ENCODE measurements at places on chromosomes 4 and X.

DNA sequence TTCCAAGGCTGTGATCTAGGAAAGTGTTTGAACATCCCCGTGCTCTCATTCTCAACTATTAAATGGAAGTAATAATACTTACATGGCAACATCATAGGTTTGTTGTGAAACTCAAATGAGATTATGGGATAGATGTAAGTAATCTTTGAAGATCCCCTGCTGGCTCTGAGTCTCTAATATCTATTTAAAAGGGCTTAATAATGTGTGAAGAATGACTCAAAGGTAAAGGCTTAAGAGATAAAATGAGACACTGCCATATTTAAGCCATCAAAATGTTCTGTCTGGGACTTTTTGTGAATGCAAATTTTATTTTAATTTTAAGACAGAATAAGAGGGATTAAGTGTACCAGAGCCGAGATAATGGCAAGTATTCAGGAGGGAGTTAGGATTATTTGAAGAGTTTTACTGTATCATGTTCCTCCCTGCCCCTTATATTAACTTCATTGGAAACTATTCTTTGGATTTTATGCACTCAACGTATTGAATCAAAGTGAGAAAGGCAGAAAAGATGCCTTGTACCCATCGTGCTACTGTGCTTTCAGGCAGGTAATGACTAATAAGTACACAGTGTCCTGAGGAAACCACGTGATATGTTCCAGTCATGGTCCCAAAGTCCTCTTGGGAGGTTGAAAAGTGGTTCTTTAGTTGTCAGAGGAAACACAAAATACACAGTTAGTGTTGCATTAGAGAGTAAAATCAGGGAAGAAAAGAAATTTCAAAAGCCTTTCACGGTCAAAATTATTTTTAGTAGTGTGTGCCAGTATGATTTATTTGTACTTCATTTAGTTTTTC is 192.4 kb downstream of the RBM46 start:
- H3K27ac ChIP-seq = no peak overlapping the region
- DNase-seq = no peak
- H3K4me3 ChIP-seq = no peak overlapping the region
- H3K36me3 ChIP-seq = no peaks in the 10 kb centered on the region

DNA sequence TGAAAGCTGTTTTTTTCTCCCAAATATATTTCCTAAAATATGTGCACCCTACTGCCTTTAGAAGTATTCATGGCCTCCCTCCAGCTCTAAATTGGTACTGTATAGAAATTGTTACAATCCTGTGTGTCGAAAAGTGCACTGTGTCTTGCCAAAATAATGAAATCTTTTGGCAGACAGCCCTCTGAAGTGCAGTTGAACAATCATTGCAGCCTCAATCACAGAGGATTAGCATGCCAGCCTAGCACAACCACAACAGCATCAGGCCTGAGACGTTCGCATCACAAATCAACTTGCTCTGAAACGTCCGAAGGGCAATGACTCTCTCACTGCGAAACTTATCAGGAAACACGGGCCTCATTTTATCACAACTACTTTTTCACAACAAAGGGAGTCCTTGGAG is 99.0 kb downstream of the ANOS1 start:
- peak overlapping the region; percentile 86 for H3K27ac ChIP-seq
- no peaks in the 10 kb centered on the region for H3K27me3 ChIP-seq
- peak overlapping the region; percentile 16 for H3K4me3 ChIP-seq

GRCh38 chr4:41989994-41990364 is 351 bp upstream of the SLC30A9 start:
- no peak for DNase-seq
- H3K27me3 ChIP-seq = no peaks in the 10 kb centered on the region
- H3K36me3 ChIP-seq = no peaks in the 10 kb centered on the region
- H3K4me3 ChIP-seq = peak overlapping the region; percentile 99
- H3K27ac ChIP-seq = peak overlapping the region; percentile 99

- no peaks in the 10 kb centered on the region for H3K36me3 ChIP-seq
- H3K27ac ChIP-seq = no peak overlapping the region
- DNase-seq = peak; percentile 19
- peak overlapping the region; percentile 88 for H3K4me3 ChIP-seq
- no peaks in the 10 kb centered on the region for H3K27me3 ChIP-seq
Measured at GRCh38 chrX:48676893-48677270, 6.7 kb upstream of the WAS start.

DNA sequence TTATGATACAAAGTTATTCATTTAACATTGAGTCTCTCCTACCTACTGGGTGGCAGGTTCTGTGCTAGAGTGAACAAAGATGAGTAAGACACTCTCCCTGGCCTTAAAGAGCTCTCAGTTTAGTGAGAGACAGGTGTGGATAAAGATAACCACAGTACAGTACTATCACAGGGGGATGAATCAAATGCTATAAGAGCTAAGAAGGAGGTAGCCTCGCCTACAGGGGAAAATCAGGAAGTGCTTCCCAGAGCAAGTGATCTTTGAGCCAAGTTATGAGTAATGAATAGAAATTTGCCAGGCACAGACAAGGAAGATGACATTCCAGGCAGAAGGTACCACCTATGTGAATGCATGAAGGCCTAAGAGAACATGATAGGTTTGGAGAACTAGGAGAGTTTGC is 3.4 kb upstream of the IGBP1 start:
- no peak overlapping the region for H3K4me3 ChIP-seq
- peaks cover 38% of the 10 kb centered on the region for H3K4me1 ChIP-seq
- peaks cover 2% of the 10 kb centered on the region for H3K36me3 ChIP-seq
- no peaks in the 10 kb centered on the region for H3K27me3 ChIP-seq

- H3K4me1 ChIP-seq = peaks cover 20% of the 10 kb centered on the region
- H3K4me3 ChIP-seq = no peak overlapping the region
- DNase-seq = no peak
- H3K36me3 ChIP-seq = no peaks in the 10 kb centered on the region
Measured at GRCh38 chr4:85427123-85427522, 47.8 kb upstream of the ARHGAP24 start.

- peak overlapping the region; percentile 39 for H3K27ac ChIP-seq
- no peaks in the 10 kb centered on the region for H3K27me3 ChIP-seq
- H3K4me3 ChIP-seq = no peak overlapping the region
- H3K36me3 ChIP-seq = peaks cover 3% of the 10 kb centered on the region
Measured at GRCh38 chr4:153573881-153574802, 108.0 kb downstream of the TMEM131L start.

DNA sequence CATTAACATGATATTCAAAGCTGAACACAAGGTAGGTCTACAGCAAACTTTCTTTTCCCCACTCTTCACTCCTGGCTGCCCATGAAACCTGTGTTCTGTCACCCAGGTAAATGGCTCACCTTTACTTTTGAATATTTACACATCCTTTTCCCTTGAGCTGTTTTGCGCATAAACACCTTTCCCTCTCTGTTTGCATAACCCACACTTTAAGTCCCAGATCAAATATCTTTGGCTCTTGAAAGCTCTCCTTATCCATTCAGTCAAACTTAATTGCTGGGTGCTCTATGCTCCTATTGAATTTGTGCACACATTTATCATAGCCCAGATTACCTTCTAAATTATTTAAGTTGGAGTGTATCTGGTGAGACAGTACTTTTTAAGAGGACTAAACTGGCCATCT is 51.7 kb upstream of the ATP8A1 start:
- peak overlapping the region; percentile 26 for H3K27ac ChIP-seq
- H3K4me3 ChIP-seq = no peak overlapping the region
- no peaks in the 10 kb centered on the region for H3K36me3 ChIP-seq
- H3K4me1 ChIP-seq = peaks cover 24% of the 10 kb centered on the region
- DNase-seq = no peak

GRCh38 chrX:74421036-74421739 is at the start of gene SLC16A2:
SLC16A2 (plus strand) TSS chrX:74421493; CDS start chrX:74421638, 145 bp downstream.
- peak within 1 kb of the TSS; percentile 81 for H3K4me3 ChIP-seq
- peak within 1 kb of the TSS; percentile 38 for H3K27ac ChIP-seq
- peaks cover 28% of the 10 kb centered on the region for H3K4me1 ChIP-seq
- no peaks in the 10 kb centered on the region for H3K27me3 ChIP-seq
- DNase-seq = peak; percentile 60
- no peaks in the 10 kb centered on the region for H3K36me3 ChIP-seq

- peaks cover 44% of the 10 kb centered on the region for H3K36me3 ChIP-seq
- no peaks in the 10 kb centered on the region for H3K4me1 ChIP-seq
- no peaks in the 10 kb centered on the region for H3K27me3 ChIP-seq
- no peak for DNase-seq
- no peak overlapping the region for H3K4me3 ChIP-seq
Measured at GRCh38 chr4:12110627-12111026, 681.9 kb upstream of the HS3ST1 start.

- peaks cover 64% of the 10 kb centered on the region for H3K36me3 ChIP-seq
- peaks cover 28% of the 10 kb centered on the region for H3K4me1 ChIP-seq
- H3K27ac ChIP-seq = no peak overlapping the region
- H3K27me3 ChIP-seq = peaks cover 3% of the 10 kb centered on the region
- peak overlapping the region; percentile 99 for H3K4me3 ChIP-seq
- no peak for DNase-seq
Measured at GRCh38 chr4:108622022-108622421, 1.6 kb downstream of the RPL34 start.

DNA sequence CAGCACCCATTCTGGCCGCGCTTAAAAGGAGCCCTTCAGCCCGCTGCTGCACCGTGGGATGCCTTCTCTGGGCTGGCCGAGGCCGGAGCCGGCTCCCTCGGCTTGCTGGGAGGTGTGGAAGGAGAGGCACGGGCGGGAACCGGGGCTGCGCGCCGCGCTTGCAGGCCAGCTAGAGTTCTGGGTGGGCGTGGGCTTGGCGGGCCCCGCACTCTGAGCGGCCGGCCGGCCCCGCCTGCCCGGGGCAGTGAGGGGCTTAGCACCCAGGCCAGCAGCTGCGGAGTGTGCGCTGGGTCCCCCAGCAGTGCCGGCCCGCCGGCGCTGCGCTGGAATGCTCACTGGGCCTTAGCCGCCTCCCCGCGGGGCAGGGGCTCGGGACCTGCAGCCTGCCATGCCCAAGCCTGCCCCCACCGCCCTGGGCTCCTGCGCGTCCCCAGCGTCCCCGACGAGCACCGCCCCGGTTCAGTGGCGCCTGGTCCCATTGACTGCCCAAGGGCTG is 111.3 kb downstream of the PCDH18 start:
- H3K27me3 ChIP-seq = peaks cover 3% of the 10 kb centered on the region
- peak; percentile 34 for DNase-seq
- H3K36me3 ChIP-seq = peaks cover 6% of the 10 kb centered on the region
- H3K4me1 ChIP-seq = peaks cover 4% of the 10 kb centered on the region
- peak overlapping the region; percentile 46 for H3K4me3 ChIP-seq
- H3K27ac ChIP-seq = no peak overlapping the region

DNA sequence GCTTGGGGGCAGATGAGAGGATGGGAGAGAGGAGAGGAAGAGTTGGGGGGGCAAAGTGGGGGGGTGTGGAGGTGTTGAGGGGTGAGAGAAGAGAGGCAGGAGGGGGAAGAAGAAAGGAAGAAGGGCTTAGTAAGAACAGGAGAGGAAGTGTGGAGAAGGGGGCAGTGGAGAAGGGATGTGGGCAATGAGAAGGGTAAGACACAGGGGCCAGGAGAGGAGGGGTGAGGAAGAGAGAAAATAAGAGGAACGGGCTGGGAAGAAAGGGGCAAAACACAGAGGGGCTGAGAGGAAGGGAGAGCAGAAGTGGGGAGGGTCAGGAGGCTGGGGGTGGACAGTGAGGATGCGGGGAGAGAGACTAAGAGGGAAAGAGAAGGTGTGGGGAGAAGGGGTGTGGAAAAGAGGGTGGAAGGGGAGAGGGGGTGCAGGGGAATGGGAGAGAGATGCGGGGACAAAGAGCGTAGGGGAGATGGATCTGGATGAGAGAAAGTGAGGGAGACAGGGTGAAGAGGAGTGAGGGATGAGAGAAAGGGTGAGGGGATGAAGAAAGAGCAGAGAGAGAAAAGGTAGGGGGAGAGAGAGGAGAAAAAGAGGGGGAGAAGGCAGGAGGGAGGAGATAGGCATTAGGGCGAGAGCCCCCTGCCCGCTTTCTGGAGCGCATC is 12.9 kb downstream of the SH3KBP1 start:
- 0 out of 2 replicates have a peak, but pooled peaks cover 8% of the 10 kb centered on the region for H3K4me1 ChIP-seq
- peaks cover 12% of the 10 kb centered on the region for H3K36me3 ChIP-seq
- no peak for DNase-seq
- H3K4me3 ChIP-seq = no peak overlapping the region

DNA sequence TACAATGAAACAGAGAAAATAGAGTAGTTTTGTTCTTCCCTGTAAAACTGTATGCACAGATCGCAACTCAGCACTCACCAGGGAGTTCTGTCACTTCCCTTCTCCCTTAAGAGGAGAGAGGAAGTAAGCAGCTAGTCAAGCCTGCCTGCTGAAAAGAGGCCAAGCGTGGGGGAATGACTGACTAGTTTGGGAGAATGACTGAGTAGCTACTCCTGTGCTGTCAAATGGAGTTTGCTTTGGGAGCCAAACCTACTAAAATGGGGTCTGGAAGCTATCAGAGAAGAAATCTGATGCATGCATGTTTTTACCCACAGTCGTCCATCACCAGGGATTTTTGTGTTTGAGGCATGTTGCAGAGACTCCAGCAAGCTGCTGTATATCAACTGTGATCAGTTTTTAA is 54.6 kb upstream of the LHFPL1 start:
- H3K4me3 ChIP-seq = peak overlapping the region; percentile 33
- peaks cover 46% of the 10 kb centered on the region for H3K4me1 ChIP-seq
- DNase-seq = no peak
- H3K27ac ChIP-seq = no peak overlapping the region
- H3K36me3 ChIP-seq = 0 out of 2 replicates have a peak, but pooled peaks cover 3% of the 10 kb centered on the region

- H3K4me1 ChIP-seq = no peaks in the 10 kb centered on the region
- DNase-seq = no peak
- no peak overlapping the region for H3K4me3 ChIP-seq
- no peak overlapping the region for H3K27ac ChIP-seq
- H3K36me3 ChIP-seq = no peaks in the 10 kb centered on the region
Measured at GRCh38 chr4:28269426-28269825, 1408.8 kb downstream of the STIM2 start.

DNA sequence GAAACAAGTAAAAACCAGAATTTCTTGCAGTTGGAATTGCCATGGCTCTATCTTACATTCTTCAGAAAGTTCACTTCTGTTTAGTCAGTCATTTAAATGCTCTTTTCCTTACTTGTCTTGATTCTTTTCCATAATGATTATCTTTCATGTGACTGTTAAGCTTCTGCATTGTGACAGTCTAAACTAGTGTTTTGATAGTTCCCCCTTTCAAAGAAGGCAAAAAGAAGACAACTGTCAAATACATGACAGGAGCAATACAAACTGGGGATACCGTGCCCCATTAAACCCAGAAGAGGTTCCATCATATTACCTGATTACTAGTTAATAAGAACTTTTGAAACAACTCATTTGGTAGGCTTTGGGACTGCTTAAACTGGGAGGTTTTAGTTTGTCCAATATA is 476.2 kb downstream of the PCDH19 start:
- H3K27ac ChIP-seq = no peak overlapping the region
- no peak overlapping the region for H3K4me3 ChIP-seq
- no peaks in the 10 kb centered on the region for H3K36me3 ChIP-seq
- no peak for DNase-seq

DNA sequence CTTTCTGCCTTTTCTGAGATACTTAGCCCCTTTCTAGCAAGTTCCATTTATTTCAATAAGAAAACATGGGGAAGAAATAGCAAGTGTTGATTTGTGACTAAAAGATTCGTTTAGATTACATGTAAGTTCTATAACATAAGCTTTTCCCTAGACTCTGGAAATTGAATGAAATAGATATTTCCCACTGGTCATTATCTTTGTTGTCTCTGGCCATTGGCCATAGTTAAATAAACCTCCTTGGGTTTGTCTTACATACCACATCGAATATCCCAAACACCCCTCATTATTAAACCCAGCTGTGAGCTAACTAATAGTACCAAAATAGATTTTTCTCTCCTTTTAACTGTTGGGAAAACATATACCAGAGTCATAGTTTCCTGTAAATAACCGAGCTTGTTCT is 534.8 kb downstream of the IQCM start:
- H3K36me3 ChIP-seq = no peaks in the 10 kb centered on the region
- H3K27me3 ChIP-seq = no peaks in the 10 kb centered on the region
- no peak for DNase-seq
- no peak overlapping the region for H3K27ac ChIP-seq

- no peak for DNase-seq
- H3K4me1 ChIP-seq = peaks cover 12% of the 10 kb centered on the region
- H3K27me3 ChIP-seq = no peaks in the 10 kb centered on the region
Measured at GRCh38 chrX:28966331-28966730, 379.1 kb downstream of the IL1RAPL1 start.
